ENCODE measurements at places on chromosomes 11 and 22. TPM values are rescaled to one million over a fixed set of nuclear protein-coding genes. Genes with fewer than 3 reads are reported as not detected.

Gene GLYATL2
- not detected for total RNA-seq

Gene RIBC2
- total RNA-seq = 1.2 TPM

Gene NDUFS8
- 233 TPM for total RNA-seq

Gene UCP2
- 2.7 TPM for total RNA-seq

Gene PTPRCAP
- not detected for total RNA-seq

Gene OR51B2
- total RNA-seq = not detected

Gene DDIAS
- 3.5 TPM for total RNA-seq

Gene SYT12
- 0.58 TPM for total RNA-seq

Gene FAM227A
- total RNA-seq = 0.58 TPM

Gene KCNJ1
- total RNA-seq = not detected

Gene ENDOD1
- total RNA-seq = 45.8 TPM

Gene SOX6
- not detected for total RNA-seq

Gene BANF1
- 111 TPM for total RNA-seq

Measured in myometrial cell (primary cell).